MG63 (cell line): ENCODE measurements at places on chromosomes 16 and 17. TPM values are rescaled to one million over a fixed set of nuclear protein-coding genes. Genes with fewer than 3 reads are reported as not detected.
A peak's percentile ranks its signal among the peaks of the same experiment; 100 is the strongest.

DNA sequence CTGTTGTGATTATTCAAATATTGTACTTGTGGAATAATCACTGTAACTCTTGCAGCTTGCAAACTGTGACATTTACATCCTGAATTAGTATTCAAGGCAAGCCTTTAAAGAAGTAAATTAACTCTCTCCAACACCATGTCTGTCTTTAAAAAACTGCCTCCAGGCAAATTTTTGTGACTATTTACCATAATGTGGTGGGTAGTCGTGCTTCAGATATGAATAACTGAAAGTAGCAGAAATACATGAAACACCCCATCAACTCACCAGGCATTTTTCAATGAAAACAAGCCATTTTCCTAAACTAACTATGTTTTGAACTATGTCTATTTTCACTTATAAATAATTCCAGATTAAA lies 217.4 kb upstream of the PSMD7 start:
- no peak for DNase-seq

GRCh38 chr17:2952174-2952845 lies 111.1 kb downstream of the OR1D5 start:
- DNase-seq = no peak

- DNase-seq = no peak
Observed at GRCh38 chr16:54240271-54241129, 46.1 kb downstream of the IRX3 start.

DNA sequence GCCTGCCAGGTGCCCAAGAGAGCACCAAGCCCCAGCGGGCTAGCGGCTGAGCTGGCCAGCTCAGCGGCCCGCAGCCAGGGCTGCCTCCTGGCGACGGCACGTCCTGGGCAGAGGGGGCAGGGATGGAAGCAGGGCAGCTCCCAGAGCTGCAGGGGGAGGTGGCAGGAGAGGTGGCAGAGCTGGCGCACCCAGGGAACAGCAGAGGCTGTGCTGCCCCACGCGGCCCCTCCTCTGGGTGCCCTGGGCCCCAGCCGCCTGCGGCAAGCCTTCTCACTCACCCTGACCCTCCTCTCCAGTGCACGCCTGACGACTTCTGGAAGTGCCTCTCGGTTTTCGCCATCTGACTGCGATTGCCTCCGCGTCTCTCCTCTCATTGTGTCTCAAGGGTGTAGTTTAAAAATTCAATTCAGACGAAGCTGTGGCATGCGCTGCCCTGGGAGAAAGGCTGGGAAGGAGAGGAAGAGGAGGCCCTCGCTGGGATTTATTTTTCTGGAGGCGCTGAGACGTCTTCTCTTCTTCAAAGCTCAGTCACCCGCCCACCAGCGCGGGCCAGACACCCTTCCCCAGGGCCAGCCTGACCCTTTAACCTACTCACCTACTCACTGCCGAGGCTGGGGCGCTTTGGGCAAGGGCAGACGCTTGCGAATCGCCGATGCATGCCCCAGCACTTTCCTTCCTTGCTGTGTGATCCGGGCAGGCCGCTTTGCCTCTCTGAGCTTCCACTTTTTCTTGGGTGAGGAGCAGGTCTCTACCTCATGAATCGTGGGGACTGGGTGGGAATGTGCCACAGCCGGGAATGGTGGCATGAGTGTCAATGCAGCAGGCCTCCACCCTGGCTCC lies 24.9 kb downstream of the GSE1 start:
- no peak for DNase-seq

GRCh38 chr17:77465358-77466041 lies 324.7 kb downstream of the SEC14L1 start:
- peak; percentile 57 for DNase-seq

DNA sequence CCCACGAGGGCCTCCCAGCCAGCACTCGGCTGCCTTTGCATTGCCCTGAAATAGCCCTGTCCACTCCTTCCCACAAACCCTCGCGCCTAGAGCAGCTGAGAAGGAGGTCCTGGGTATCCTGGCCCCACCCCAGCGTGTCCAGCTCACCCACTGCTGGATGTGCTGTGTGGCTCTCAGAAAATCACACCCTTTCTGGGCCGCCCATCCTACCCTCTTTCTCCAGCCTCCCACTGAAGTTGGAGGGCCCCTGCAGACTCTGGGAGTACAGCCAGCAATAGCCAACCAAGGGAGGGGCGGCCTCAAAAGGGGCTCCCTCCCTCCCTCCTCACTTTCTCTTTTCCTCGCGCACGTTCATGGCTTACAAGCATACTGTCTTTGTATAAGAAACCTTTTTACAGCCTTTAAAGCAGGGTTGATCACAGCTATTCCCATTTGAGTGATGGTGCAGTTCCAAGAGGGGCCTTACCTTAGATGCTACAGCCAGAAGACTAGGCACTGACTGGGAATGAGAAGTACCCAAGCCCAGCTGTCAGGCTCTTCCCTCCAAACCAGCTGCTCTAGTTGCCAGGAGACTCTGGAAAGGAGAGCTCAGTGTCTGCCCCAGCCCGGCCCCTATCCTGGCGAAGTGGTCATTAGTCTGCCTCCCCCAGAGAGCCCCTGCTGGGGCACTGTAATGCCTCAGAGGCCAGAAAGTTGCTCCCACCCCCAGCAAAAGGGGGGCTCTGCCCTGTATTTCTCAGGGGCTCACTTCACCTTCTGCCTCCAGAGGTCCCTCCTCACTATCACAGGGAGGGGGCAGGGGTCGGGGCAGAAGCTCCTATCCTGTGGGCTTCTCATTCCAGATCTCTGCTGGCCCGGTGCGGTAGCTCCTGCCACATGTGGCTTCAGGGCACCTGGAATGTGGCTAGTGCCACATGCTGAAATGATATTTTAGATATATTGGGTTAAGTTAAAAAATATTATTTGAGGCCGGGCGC lies 38.1 kb downstream of the DCAKD start:
- DNase-seq = no peak

DNA sequence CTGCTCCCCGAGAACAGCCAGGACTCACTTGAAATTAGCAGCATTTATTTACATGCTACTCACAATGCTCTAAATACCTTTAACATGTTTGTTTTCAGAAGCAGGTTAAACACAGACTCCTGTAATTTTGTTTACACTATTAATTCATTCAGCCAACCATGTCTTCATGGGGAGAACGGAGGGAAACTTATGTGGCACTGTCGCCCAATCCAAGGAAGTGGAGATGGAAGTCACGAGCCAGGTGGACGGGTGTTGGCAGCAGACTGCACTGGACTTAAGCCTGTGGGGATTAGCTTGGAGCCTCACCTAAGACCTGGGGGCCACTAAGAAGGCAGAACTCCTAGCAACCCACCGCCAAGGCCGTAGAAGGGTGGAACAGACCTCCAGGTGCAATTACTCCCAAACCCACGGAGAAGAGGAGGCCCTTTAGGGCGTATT lies 8.8 kb upstream of the GFAP start:
- no peak for DNase-seq

DNA sequence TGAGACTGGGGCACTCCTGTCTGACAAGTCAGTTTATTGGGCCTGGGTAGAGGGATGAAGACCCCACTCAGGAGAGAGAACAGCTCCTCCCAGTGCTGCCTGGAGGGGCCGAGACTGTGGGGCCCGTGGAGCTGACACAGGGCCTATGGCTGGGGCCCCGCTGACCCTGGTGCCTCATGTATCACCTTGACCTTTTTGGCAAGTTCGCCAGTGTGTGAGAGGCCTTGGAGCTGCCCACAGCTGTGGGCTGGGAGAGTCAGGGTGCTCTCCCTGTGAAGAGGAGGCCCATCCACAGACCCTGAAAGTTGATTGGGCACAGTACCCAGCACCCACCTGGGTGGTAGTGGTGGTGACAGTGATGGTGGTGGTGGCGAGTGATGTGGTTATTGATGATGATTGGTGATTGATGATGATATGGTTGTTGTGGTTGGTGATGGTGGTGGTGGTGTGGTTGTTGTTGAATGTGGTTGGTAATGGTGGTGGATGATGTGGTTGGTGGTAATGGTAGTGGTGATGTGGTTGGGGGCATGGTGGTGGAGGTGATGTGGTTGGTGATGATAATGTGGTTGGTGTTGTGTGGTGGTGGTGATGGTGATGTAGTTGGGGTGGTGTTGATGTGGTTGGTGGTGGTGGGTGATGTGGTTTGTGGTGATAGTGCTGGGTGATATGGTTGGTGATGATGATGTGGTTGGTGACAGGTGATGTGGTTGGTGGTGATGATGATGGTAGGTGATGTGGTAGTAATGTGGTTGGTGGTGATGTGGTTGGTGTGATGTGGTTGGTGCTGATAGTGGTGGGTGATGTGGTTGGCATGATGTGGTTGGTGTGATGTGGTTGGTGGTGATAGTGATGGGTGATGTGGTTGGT lies 29.1 kb downstream of the BAHCC1 start:
- no peak for DNase-seq

DNA sequence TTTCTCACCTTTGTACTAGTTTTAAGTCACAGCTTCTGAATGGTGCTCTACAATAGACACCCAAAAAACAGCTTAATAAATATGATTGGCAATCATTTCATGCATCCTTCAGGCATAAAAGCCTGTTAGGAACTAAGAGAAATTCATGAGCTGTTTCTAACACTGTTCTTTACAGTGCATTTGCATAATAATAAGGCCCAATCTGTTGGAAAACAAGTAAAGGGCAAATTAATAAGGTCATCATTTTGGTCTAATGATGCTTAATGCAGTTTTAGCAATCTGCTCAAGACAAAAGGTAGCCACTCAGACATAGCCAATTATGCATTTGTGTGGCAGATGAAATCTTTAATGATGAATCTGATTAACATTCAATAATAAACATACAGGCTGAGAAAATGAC lies 55.5 kb upstream of the NACA2 start:
- no peak for DNase-seq

- DNase-seq = no peak
Observed at GRCh38 chr16:81694494-81695280, 84.4 kb upstream of the PLCG2 start.

DNA sequence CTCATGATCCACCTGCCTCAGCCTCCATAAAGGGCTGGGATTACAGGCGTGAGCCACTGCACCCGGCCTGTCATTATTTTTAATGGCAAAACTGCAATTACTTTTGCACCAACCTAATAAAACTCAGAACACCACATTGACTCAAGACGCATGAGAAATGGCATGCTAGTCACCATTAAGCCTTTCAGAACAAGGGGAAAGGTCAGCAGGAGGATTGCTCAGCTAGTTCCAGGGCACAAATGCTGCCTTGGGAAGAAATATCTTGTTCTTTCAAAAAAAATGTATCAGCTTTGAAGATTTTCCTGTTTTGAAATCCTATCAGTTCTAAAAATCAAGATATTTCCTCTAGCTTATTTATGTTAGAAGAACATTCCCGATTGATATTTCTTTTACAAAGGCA lies 32.4 kb upstream of the CDYL2 start:
- DNase-seq = no peak

DNA sequence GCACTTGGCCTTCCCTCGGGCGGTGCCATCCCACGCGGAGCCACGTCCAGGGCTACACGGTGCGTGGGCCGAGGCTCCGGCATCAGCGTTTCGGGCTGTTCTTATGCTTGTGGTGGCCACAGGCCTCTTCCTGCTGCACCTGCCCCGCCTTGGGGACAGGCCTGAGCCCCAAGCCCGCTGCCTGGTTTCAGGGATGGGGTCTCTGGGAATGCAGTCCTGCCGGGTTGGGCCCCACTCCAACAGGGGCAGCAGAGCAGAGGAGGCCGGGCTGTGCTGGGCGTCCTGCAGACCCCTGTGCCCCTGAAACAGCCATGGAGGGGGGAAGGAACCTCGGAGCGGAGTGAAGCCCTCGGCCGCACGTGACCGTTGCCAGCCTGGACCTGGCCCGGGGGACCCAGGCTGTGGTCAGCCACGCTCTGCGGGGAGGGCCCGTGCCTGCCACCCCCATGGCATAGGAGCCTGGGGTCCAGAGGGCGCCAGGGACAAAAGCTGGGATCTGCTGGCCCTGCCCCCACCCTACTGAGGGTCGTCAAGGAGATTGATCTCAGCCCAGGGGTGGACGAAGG lies 453 bp upstream of the WFIKKN1 start:
- no peak for DNase-seq

GRCh38 chr17:36721560-36722120 lies 120.3 kb downstream of the MRM1 start:
- DNase-seq = no peak

GRCh38 chr16:22291860-22292318 lies 5.3 kb upstream of the POLR3E start:
- no peak for DNase-seq

DNA sequence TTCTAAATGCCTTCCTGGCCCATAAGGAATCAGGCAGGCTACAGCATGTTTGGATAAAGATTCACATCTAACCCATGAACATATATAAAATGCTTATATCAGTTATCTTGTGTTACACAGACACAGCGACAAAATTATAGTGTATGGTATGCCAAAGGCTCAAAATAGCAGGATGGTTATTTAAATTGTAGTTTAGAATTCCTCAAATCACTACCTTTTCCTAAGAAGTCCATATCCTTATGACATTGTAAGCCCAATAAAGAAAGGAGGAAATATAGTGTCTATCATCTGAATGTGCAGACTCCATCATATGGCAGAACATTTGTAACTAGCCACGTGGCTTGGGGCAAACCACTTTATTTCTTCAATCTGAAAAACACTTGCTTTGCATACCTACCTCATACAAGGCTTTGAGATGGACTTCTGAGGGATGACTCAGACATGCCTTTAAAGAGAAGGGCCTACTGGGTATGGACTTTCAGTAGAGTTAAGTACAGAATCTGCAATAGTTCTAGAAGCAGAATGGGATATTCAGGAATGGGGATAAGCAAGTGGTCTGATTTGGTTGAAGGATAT lies 12.1 kb upstream of the DHX8 start:
- no peak for DNase-seq

GRCh38 chr17:61397086-61397842 lies 2.4 kb upstream of the TBX2 start:
- no peak for DNase-seq

DNA sequence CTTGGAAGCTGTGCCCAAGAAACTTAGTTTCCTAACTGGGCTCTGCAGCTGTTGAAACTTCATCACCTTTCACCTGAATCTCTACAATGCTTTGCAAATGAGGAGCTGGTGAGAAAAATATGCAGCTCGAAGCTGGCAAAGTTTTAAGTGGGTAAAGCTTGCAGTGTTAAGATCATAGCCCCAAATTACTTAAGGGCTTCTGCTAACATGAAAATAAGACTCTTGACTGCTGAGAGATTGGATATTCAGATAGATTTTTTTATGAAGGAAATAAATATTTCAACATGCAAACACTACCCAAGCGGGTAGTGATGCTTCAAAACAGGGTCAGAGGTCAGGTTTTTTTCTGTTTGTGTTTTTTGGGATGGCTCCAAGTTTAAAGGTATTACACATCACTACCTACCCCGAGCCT lies 278.7 kb downstream of the FTO start:
- DNase-seq = no peak

Gene NFAT5
- 1.2 and 18.8 TPM in 2 replicates for total RNA-seq

Gene MYH10
- total RNA-seq = 24.3 and 36.7 TPM in 2 replicates

Gene PYDC1
- not detected in 2 replicates for total RNA-seq

Gene KRT40
- total RNA-seq = not detected in 2 replicates

Gene OR4D1
- not detected in 2 replicates for total RNA-seq

Gene SLC13A2
- not detected in 2 replicates for total RNA-seq

Gene GRIN2C
- total RNA-seq = not detected in 2 replicates

Gene CLDN9
- not detected in 2 replicates for total RNA-seq

Gene MSI2
- total RNA-seq = 2.8 and 6.3 TPM in 2 replicates
